ENCODE measurements at places on chromosomes 1 and 21.

- DNase-seq = peak; percentile 86
These were observed 8.1 kb upstream of the RNF187 start for GRCh38 chr1:228478912-228479711.

- no peak for DNase-seq
These were observed 45.9 kb downstream of the SYT14 start for GRCh38 chr1:209983953-209984352.

- no peak for DNase-seq
These were observed at the start of gene LGR6 for GRCh38 chr1:202193614-202194327. LGR6 (plus strand) TSS chr1:202193799; CDS start chr1:202193990, 191 bp downstream.

- DNase-seq = no peak
These were observed 23.1 kb upstream of the PPT1 start for GRCh38 chr1:40120128-40120527.

DNA sequence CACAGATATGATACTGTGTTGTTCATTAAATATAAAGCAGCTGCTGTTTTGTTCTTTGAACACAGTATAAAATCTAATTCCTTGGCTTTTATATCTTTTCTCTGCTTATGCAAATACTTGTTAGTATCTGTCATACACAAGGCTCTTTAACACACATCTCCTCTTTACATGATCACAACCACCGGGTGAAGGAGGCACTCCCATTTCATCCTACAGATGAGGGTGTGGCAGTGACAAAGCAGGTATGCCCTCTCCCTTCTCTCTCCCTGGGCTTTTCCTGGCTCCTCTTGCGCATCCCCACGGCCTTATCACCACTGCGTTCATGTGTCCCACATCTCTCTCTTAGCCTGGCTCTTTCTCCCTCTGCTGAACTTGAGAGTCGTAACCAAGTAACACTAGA, 38.2 kb downstream of the JUN start:
- no peak for DNase-seq

- no peak for DNase-seq
These were observed 1383.7 kb downstream of the MRPL39 start for GRCh38 chr21:24223624-24224023.
